Stimulated activated CD8-positive, alpha-beta memory T cell treated with anti-CD3 and anti-CD28 coated beads, Interleukin-12 subunit alpha, Interleukin-12 subunit beta, amount 100 ng/mL, for 1 hour (primary cell): ENCODE measurements at places on chromosomes 12 and 14.

GRCh38 chr14:103273145-103273744 lies 60.8 kb upstream of the EIF5 start:
- DNase-seq = no peak

DNA sequence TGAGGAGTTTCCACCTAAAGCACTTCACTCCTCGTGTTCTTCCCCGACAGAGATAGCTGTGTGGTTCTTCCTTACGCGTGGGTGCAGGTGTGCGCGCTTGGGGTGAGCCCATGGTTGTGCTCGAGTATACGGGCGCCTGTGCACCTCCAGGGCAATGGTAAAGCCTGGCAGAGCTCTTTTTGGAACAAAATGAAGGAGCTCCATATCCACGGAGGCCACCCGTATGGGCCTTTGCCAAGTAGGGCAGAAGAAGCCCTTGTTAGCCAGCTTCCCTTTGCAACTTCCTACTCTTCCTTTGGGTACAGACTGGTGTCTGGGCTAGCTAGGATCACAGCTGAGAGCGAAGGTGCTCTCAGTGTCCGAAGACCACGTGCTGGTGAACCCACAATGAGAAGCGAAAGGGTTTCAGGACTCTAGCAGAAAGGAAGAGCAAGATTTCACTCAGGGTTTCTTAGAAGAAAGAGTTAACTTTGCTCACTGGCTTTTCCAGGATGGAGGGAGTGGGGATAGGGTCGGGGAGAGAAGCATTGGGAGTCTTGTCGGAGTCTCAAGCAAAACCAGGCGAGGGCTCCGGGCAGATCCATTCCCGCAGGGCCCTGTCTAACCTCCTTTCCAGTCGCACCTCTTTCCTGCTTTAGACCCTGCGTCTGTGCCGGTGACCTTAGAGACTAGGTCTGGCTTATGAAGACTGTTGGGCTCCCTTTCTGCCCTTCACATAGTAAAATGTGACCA lies 960 bp upstream of the LRFN5 start:
- no peak for DNase-seq

DNA sequence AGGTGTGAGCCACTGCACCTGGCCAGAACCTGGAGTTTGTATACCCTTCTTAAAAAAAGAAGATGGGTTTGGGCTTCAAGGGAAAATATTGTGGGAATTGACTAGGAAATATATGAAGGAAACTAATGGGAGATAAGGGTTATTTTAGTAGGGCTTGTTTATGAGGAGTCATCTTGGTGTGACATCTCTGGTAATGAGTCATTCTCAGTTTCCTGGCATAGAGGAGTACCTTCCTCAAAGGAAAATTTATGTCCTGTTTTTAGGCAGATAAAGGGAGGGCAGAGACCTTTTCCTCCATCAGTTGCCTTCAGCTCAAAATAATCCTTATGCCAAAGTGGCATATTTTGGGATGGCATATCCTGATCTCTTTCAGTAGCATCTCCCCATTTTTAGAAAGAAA lies 30.6 kb upstream of the NFKBIA start:
- DNase-seq = no peak

DNA sequence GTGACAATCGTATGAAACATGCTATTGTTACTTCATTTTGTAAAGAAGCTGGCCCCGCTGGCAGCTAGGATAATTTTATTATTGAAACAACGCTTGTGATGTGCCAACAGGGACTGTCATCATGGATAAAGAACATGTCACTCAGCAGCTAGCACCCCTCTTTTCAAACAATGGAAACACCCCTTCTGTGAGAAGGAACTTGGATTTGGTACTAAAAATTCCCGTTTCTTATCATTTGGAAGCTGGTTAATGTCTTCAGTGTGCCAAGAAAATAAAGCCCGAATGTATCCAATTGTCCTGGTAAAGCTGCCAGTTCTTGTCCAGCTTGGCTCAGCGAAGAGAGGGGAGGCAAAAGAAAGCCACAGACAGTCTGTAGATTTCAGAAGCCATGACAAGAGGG lies 186.6 kb downstream of the PHLDA1 start:
- no peak for DNase-seq

GRCh38 chr12:122167356-122167925 lies 6.6 kb downstream of the IL31 start:
- no peak for DNase-seq

DNA sequence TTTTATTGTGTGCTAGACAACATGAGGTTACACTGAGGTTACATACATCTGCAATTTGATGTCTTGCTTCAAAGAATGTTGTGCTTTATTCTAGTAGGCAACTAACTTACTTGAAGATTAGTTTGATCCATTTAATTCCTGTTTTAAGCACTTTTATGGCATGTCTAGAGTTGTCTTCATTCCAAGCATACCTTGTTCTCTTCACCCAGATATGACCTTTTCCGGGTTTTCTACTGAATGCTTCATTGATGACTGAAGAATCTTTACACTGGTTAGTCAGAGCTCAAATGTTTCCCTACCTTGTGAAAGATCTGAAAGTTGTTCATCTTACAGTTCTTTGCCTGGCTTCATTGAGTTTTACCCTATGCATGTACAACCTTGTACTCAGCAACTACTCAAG lies 274.0 kb upstream of the KITLG start:
- DNase-seq = no peak

DNA sequence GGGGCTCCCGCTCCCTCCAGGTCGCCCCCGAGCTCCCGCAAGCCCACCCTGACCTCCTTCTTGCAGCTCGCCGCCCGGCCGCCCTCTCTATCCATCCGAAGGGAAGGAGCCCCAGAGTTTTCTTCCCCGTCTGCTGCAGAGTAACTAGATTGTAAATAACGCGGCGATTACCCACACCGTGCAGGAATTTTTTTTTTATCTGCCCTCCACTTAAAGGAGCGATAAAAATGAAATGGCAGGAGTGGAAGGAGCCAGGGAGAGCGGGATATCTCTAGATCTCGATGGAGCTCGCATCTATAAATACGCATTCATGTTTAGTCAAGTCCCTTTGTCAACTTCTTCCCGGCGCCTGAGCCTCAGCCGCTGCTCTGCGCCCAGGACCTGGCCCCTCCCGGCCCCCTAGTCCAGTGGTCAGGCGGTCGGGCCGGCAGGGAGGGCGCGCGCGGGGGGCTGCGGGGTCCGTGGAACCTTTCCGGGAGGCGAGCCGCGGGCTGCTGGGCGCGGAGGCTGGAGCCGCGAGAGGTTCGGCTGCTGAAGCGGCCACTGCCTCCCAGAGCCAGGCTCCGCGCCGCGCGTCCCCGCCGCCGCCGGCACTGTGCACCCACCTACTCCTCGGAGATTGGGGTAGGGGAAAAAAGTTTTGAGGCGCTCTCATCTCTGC lies 386.0 kb downstream of the BCAT1 start:
- no peak for DNase-seq
